Aortic smooth muscle cell (primary cell): ENCODE measurements at places on chromosomes 2 and 18. TPM values are rescaled to one million over a fixed set of nuclear protein-coding genes. Genes with fewer than 3 reads are reported as not detected.

The NRBP1 gene
- total RNA-seq: 98.6 and 107 TPM in 2 replicates

The REG3A gene
- total RNA-seq: not detected in 2 replicates

The CAVIN2 gene
- total RNA-seq: 5.8 and 17.4 TPM in 2 replicates

The PLEK gene
- under 0.01 and 0.13 TPM in 2 replicates for total RNA-seq

The SERPINB8 gene
- total RNA-seq: 20.1 and 21.6 TPM in 2 replicates

The DSG3 gene
- total RNA-seq: under 0.01 TPM in 1 of 2 replicates, not detected in the other

The IAH1 gene
- 74.2 and 80.8 TPM in 2 replicates for total RNA-seq

The DPP10 gene
- not detected in 2 replicates for total RNA-seq

The AMER3 gene
- not detected in 2 replicates for total RNA-seq

The RNMT gene
- total RNA-seq: 14.3 and 20.3 TPM in 2 replicates

The CTNNA2 gene
- not detected in 2 replicates for total RNA-seq

The RAPH1 gene
- 15.9 and 19.4 TPM in 2 replicates for total RNA-seq

The IL1B gene
- total RNA-seq: 0.50 and 0.53 TPM in 2 replicates

The CHST10 gene
- total RNA-seq: 4.5 and 7.4 TPM in 2 replicates

The ASTL gene
- not detected in 2 replicates for total RNA-seq

The MRPL53 gene
- 31.5 and 42.1 TPM in 2 replicates for total RNA-seq

The ANKRD62 gene
- under 0.01 TPM in 1 of 2 replicates, not detected in the other for total RNA-seq

The ELOA2 gene
- not detected in 2 replicates for total RNA-seq

The COL4A4 gene
- 22.1 and 33.4 TPM in 2 replicates for total RNA-seq

The TDRD15 gene
- total RNA-seq: not detected in 2 replicates

The RNF125 gene
- 0.06 and 0.13 TPM in 2 replicates for total RNA-seq
